ENCODE measurements at places on chromosomes 6 and 20. TPM values are rescaled to one million over a fixed set of nuclear protein-coding genes. Genes with fewer than 3 reads are reported as not detected.

GRCh38 chr20:36835453-36836198, 40.3 kb upstream of the TLDC2 start:
- peak; percentile 97 for DNase-seq

The DACT2 gene
- 13.6 TPM for total RNA-seq

The SOX12 gene
- 13.2 TPM for total RNA-seq

GRCh38 chr6:18186033-18186432, 30.8 kb downstream of the KDM1B start:
- DNase-seq, result peak; percentile 84

The CPNE1 gene
- 199 TPM for total RNA-seq

The APOBEC2 gene
- not detected for total RNA-seq

DNA sequence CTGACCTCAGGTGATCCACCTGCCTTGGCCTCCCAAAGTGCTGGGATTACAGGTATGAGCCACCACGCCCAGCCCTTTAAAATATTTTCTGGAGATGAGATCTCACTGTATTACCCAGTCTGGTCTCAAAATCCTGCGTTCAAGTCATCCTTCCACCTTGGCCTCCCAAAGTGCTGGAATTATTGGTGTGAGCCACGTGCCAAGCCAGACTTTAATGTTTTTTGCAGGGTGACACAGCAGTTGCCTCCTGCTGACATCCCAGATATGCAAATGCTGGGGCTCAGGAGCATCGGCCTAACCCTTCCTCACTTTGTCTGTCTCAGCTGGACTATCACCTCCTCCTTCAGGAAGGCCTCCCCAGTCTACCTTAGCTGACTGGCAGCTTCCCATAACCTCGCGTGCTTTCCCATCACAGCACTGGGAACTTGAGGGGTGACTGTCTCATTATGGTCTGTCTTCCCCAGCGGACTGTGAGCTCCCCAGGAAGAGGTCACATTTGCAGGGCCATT, 14.3 kb upstream of the ID1 start:
- no peak for DNase-seq

DNA sequence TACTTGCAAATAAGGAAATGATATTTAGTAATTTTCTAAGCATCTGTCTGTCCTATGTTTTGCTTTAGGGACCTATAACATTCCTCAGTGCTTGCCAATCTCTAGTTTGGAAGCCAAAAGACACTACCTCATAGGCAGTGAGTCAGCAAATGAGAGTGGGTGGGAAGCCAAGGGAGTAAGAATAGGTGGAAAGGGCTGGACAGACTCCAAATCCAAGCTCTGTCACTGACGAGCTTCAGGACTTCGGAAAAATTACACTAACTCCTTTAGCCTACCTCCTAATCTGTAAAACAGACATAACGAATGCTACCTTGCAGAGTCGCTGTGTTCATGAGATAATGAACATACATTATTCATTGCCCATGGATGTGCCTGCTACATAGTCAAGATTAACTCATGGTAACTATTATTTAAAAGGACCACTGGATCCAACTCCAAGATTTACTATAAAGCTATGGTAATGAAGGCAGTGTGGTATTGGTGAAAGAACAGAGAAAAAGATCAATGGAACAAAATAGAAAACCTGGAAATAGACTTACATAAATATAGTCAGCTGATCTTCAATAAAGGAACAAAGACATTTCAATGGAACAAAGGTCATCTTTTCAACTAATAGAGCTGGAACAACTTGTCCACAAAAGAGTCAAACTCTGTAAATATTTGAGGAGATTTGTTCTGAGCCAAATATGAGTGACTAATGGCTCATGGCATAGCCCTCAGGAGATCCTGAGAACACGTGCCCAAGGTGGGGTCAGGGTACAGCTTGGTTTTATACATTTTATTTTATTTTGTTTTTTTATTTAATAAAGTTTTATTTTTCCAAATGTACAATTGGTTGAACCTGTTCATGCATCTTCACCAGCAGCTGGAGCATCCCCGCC, 64.1 kb downstream of the FAM50B start:
- DNase-seq, result no peak

DNA sequence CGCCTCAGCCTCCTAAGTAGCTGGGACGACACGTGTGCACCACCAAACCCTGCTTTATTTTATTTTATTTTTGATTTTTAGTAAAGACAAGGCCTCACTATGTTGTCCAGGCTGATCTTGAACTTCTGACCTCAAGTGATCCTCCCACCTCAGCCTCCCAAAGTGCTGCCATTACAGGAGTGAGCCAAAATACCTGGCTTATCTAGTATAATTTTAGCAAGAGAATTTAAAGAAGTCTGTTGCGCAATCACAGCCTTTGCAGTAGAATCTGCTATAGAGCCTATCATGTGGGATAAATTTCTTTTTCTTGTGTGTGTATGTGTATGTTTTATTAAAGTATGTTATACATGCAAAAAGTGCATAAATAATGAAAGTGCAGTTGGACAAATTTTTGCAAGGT, 92.1 kb upstream of the ANKEF1 start:
- DNase-seq, result no peak

- no peak for DNase-seq
Measured at GRCh38 chr20:23141450-23142161, 55.5 kb upstream of the CD93 start.

GRCh38 chr6:33728438-33728837, 16.9 kb upstream of the UQCC2 start:
- DNase-seq, result no peak

GRCh38 chr20:29409833-29410805, 1847.3 kb upstream of the DEFB115 start:
- no peak for DNase-seq

- DNase-seq, result no peak
Measured at GRCh38 chr20:34987288-34988190, 31.9 kb downstream of the MYH7B start.

- DNase-seq, result no peak
Measured at GRCh38 chr6:111943726-111944125, 70.5 kb upstream of the FYN start.

GRCh38 chr6:44472250-44472945, 84.9 kb downstream of the CDC5L start:
- peak; percentile 8 for DNase-seq

DNA sequence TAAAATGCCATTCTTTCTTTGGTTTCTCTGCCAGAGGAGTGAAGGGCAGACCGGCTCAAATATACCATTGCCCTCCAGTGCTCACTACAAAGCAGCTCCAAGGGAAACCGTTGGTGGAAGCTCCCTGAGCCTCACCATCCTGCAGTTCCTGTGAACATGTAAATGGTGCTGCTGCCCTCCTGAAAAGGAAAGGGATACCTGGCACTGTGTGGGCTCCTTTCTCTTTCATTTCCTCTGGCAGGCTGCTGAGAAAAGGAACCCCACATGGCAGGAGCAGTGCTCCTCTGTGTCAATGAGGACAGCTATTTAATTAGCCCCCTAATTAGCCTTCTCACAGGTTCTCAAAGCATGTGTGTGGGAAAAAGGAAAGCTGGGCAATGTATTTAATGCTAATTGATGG, 142.5 kb downstream of the KLHL32 start:
- no peak for DNase-seq

DNA sequence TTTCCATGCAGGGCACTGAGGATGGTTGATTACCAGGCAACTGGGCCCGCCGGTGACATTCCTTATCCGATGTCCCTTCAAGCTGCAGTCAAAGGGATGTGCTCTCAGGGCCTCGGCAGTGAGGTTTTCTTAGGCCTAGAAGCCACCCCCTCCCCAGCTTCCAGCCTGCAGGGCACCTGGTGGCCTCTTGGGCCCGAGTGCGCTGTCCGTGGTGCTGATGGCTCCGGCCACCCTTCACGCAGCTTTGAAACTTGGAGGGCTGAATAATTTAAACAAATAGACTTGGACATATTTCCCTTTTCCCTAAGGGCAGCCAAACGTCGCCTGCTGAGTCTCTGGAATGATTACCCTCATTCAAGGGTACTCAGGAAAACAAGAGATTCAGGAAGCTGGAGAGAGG, 8.9 kb upstream of the MLN start:
- DNase-seq, result peak; percentile 88

- no peak for DNase-seq
Measured at GRCh38 chr20:17967521-17968365, 851 bp downstream of the SNX5 start.

- DNase-seq, result no peak
Measured at GRCh38 chr6:36104836-36105235, 25.5 kb upstream of the MAPK13 start.

GRCh38 chr6:35596448-35597442, 84.0 kb upstream of the TULP1 start:
- DNase-seq, result no peak

- DNase-seq, result no peak
Measured at GRCh38 chr6:1470040-1470439, 80.7 kb downstream of the FOXF2 start.

DNA sequence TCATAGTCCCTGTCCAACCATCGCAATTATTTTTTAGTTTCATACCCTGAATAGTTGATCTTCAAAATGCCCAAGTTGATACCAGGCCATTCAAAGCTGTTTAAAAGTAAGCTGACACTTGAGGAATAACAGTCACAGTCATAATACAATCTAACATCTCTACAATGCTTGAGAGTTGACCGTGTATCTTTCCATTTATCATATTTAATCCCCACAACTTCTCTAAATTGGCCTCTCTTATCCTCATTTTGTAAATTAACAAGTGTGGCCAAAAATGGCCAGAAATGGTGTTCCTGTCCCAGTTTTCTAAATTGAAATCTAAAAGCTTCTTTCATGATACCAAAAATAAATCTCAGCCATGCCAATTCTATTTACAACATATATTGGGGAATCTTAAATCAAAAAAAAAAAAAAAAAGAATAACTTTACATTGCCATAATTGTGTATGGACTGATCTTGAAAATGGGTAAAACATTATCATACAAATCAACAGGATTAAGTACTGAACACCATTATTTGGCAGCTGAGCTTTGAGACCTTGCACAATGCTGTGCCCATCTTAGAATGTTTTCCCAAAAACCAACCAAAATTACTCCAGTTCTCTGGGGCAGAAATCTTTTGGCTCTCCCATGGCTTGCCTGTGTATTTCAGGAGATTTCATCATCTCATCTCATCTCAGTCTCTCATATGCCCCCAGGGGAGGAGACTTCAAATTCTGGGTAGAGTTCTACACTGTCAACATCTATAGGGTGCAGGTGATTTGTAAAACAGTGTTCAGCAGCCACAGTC, 448.7 kb upstream of the JARID2 start:
- no peak for DNase-seq

The RAB44 gene
- 1.3 TPM for total RNA-seq

DNA sequence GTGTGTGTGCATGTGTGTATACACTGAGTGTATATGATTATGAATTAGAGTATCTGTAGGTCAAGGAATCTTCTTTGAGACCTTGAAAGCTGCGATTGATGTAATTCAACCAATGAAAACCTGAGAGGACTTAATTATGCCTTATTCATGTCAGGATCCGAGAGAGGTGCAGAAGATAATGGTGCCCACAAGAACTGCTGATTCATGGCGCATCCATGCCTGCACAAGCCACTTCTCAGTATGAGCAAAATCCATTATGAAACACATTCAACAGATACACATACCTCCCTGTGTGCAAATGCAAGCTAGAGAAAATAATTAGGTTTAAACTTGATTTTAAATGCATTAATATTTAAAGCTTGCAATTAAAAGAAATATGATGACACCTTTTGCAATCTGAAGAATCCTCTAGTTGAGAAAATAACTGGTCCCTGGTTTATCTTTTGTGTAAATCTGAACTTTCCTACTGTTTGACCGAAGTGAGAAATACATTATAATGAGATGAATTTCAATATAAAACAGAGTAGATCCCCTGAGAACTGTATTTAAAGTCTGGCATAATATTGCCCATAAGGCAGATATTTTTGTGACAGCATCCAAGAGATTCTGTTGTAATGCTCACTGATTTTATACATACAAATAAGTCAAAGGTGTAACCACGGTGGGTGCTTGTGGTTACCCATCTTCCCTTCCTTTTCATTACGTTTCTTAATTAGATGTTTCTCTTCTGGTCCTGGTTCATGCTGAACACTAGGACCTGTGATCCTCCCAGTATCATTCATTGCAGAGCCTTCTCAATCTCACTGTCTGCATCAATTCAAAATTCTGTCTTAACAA, 45.6 kb downstream of the LY86 start:
- no peak for DNase-seq

DNA sequence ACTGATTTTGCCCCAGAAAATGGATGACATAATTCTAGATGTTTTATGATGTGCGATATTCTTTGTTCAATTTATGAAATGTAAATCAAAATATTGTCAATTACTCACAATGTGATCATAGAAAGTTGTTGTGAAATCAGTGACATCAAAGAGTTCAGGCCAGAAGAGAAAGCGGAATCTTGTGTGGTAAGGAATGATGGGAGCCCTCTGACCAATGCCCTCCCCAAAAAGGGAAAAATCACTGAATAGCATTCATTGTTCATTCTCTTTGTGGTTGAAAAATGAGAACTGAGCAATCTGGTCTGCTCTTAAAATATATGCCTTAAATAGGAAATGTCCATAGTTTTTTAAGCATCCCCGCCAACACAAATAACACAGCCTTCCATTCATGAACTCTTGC, 247.1 kb upstream of the GRIK2 start:
- no peak for DNase-seq

GRCh38 chr6:5191222-5191621, 69.5 kb downstream of the LYRM4 start:
- DNase-seq, result no peak

- DNase-seq, result no peak
Measured at GRCh38 chr20:37935435-37935834, 32.5 kb downstream of the VSTM2L start.

DNA sequence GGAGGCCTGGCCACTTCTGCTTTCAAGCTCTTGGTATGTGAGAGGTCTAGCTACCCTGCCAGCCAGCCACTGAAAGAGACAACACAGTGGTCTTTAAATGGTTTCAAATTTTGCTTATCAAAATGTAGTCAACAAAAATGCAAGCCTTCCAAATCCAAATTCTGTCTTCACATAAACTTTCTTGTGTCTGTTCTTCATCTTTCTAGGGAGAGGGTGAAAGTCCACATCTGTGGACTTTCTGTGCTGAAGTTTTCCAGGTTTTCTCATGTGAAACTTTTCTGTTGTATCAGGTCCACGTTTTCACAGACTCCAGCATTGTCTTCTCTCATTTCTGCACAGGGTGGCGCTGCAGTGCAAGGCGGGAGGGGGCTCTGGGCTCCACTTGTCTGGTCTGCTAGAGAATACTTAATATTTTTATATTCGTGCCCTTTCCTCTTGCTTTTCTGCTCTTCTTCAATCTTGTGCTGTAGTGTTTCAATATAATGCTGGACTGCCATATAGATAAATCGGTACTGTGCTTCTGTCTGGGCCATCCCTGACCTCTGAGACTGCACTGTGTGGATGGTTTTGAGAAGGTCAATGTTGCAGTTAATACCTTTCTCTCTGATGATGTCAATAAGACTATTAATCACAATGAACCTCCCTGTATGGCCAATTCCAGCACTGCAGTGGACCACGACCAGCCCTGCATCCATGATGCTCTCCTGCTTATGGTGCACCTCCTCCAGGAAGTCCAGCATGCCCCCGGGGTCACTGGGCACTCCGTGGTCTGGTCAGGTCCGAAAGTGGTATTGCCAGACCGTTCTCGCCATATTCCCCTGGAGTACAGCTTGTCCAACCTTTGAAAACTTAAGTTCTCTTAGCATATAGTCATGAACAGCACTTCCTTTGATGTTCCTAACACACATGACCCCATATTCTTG, 161.6 kb upstream of the TNFAIP3 start:
- DNase-seq, result peak; percentile 49

The SNRPB gene
- total RNA-seq, result 122 TPM

- no peak for DNase-seq
Measured at GRCh38 chr6:110545081-110545872, 68.9 kb upstream of the SLC22A16 start.

The SPATS1 gene
- not detected for total RNA-seq

GRCh38 chr20:37435607-37436006, 85.4 kb upstream of the NNAT start:
- DNase-seq, result no peak

The SIRPB1 gene
- 52.0 TPM for total RNA-seq

The OXT gene
- not detected for total RNA-seq
